ENCODE measurements at places on chromosomes 1 and 21. TPM values are rescaled to one million over a fixed set of nuclear protein-coding genes. Genes with fewer than 3 reads are reported as not detected.

The SLAMF6 gene
- total RNA-seq, result not detected

The CHRNB2 gene
- total RNA-seq, result 31.6 TPM

The CD101 gene
- total RNA-seq, result 1.6 TPM

The ADIPOR1 gene
- 71.0 TPM for total RNA-seq

The NPL gene
- 12.5 TPM for total RNA-seq

The FMO5 gene
- 1.4 TPM for total RNA-seq

The FCAMR gene
- total RNA-seq, result not detected

The DIPK1A gene
- 39.7 TPM for total RNA-seq

The CD5L gene
- total RNA-seq, result 0.69 TPM

The ZBTB8A gene
- total RNA-seq, result 25.8 TPM

The OR2L8 gene
- 2.5 TPM for total RNA-seq

The HIVEP3 gene
- 9.7 TPM for total RNA-seq

The SLAMF7 gene
- not detected for total RNA-seq

The PPIAL4G gene
- 0.46 TPM for total RNA-seq

The TTC34 gene
- 0.46 TPM for total RNA-seq

The KRTAP6-3 gene
- not detected for total RNA-seq

The CACYBP gene
- total RNA-seq, result 266 TPM

The DNAJB4 gene
- 61.4 TPM for total RNA-seq

The PHLDA3 gene
- 12.9 TPM for total RNA-seq

The PTGER3 gene
- 22.1 TPM for total RNA-seq

The ZNF683 gene
- not detected for total RNA-seq
